Lung (tissue), 17 donors: ENCODE measurements at places on chromosomes 2 and 18.

- no peak for DNase-seq
Measured at GRCh38 chr2:169365029-169365480, 2.7 kb upstream of the LRP2 start.

DNA sequence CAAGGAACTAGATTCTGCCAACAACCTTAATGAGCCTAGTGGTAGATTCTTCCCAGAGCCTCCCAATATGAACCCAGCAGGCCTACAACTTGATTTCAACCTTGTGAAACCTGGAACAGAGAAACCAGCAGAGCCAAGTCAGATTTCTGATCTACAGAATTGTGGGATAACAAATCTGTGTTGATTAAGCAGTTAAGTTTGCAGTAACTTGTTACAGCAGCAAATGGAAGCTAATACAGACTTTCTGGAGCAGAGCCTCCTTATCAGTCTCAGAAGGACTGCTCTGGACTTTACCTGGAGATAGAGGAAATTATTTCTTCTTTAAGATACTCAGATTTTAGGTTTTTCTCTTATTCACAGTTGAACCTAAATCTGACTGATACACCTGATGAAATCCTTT is 225.5 kb downstream of the DYM start:
- DNase-seq: no peak

DNA sequence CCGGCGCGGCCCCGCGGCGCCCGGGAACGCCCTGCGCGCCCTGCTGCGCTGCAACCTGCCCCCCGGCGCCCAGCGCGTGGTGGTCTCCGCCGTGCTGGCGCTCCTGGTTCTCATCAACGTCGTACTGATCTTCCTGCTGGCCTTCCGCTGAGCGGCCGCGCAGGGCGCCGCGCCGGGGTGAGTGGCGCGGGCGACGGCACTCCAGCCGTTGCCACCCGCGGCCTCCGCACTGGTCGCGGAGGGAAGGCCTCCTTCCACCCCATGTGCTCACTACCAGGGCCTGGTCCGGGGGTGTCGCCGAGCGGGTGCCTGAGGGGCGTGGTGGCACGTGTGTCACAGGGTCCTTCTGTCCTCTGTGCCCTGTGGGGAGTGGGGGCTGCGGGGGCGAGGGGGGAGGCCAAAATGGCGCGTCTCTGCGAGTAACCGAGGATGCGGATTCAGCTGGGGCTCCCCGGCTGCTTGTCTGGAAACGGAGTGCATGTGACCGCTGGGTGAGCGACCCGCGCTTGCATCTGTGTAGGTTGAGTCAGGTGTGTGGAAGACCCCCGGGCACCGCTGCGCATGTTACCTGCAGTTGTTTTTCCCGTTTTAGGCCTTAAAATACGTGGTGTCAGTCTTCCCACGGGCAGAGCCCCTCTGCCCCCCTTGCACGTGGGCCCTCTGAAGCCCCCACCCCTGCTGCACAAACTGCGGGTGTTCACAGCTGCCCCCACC is 58.0 kb downstream of the FAM168B start:
- DNase-seq: no peak

GRCh38 chr2:189465076-189465475 is 23.8 kb downstream of the WDR75 start:
- DNase-seq: no peak

DNA sequence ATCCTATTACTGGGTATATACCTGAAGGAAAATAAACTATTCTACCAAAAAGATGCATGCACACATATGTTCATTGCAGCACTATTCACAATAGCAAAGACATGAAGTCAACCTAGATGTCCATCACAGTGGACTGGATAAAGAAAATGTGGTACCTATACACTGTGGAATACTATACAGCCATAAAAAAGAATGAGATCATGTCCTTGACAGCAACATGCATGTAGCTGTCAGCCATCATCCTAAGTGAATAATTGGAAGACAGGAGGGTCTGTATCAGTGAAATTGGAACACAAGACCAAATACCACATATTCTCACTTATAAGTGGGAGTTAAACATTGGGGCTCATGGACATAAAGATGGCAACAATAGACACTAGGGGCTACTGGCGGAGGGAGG is 27.7 kb upstream of the TWIST2 start:
- DNase-seq: no peak
